ENCODE measurements at places on chromosomes 3 and 15.

GRCh38 chr3:124887177-124887931, at the start of gene ITGB5:
Gene ITGB5 (minus strand): TSS chr3:124887365. CDS start chr3:124887000, 365 bp downstream.
- DNase-seq = no peak

DNA sequence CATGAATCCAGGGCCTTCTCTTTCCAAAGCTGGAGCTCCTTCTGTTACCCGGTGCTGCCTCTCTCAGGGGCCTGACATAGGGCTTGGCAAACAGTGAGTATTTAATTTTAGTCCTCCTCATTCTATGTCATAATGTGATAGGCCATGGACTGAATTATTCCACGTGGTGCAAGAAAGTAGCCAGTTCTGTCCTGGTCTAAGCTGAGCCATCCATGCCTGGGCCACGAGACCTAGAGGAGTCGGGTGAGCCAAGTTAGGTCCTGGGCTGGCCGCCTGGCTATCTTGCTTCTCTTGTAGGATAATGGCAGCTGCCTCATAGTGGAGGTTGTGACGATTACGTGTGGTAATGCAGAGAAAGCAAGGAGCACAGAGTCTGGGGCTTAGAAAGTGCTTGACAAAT, 170.6 kb downstream of the FAM43A start:
- no peak for DNase-seq

- DNase-seq = no peak
These were observed 49.1 kb upstream of the LIMD1 start for GRCh38 chr3:45545476-45545875.

DNA sequence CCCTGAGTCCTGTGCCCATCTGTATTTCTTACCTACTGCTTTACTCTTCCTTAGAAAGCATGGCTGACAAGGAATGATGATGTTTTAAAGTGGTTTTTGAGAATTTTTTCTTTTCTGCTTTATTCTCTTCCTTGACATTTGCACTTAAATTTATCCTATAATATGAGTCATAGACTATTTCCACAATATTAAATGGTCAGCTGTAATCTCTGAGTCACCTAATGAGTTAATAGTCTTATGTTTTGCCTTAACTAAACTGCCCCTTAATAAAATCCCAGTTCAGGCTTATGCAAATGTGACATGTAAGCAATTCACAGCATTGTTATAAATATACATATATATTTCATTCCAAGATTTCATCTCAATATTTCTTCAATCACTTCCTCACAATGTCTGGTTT, 23.8 kb downstream of the MEIS2 start:
- no peak for DNase-seq

DNA sequence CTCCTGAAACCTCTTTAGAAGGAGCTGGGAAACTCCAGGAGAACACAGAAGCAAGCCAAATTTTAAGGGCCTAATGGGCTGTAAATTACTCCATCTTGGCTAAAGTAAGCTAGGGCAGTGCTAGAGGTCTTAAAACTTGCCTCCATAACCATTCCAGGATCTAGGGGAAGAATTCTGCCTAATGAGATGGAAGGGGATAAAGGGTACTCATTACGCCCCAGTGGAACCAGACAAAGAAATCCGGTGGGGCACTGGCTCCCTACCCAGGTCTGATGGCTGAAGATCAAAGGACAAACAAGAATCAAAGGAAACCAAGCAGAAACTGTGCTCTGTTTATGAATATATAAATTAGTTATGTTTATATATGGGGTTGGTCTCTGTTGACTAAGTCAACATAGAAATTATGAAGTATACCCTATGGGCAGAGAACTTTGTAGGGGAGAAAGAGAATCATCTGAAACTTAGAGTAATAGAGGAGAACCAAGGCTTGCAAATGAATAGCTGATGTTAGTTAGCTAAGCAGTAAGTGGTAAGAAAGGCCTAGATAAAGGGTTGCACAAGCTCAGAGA, 57.8 kb downstream of the NCEH1 start:
- DNase-seq = no peak

- DNase-seq = no peak
These were observed 3.0 kb downstream of the BBX start for GRCh38 chr3:107525644-107526305.

- DNase-seq = no peak
These were observed 1.0 kb downstream of the SHOX2 start for GRCh38 chr3:158105119-158105709.

DNA sequence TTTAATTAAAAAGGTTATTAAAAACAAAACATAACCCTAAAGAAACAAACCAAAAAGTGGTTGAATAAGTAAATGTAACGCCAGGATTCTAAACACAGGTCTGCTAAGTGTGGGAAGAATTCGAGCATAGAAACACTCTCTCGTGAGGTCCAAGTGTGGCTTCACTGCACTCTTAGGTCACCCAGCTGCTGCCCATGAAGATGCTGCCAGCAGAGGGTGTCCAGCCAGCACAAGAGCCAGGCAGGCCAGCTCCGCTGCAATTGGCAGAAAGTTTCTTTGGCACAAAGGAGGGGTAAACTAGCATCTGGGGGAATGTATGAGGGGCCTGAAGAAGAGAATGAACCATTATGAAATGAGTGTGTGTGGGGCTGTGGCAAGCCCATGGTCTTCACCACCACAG, 215.7 kb upstream of the FEZF2 start:
- no peak for DNase-seq

GRCh38 chr15:61318301-61318700, 89.2 kb upstream of the RORA start:
- DNase-seq = no peak

- DNase-seq = no peak
These were observed 37.3 kb downstream of the LMCD1 start for GRCh38 chr3:8538913-8539312.

DNA sequence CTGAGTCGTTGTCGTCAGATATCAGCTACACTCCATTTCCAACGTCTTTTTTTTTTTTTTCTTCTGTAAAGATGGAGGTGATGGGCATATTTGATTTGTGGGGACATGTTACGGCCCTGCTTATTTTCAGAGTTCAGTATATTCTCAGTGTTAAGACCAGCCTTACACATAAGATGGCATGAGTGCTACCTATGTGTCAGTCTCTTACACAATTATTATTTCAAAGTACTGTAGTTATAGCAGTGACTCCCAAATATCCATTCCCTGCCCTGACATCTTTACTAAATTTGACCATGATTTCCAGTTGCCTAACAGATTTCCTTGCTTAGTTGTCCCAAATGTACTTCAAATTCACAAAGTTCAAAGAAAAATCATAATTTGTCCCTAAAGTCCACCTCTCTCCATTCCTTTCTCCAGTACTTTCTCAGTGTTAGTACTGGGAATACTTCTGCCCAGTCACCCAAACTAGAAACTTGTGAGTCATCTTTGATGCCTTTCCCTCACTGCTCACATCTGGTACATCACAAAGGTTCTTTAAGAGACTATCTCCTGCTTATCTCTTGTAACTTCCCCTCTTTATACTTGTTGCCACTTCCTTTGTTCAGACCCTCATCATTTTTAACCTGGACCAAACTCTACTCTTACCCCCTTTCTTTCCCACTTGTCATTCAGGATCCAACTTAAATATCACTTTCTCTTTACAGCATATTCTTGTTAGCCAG, 67.0 kb downstream of the ZNF609 start:
- no peak for DNase-seq

DNA sequence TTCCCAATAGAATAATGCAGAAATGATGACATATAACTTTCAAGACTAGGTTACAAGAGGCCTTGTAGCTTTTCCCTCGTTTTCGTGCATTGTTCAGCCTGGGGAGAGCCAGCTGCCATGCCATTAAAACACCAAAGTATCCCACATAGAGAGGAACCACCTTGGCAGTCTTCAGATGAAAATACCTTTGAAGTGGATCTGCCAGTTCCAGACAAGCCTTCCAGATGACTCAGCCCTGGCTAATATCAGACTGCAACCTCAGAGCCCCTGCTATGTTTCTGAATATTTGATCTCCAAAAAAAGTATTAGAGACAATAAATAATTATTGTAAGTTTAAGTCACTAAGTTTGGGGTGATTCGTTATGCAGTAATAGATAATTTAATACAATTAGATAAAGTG, 294.3 kb upstream of the GBE1 start:
- DNase-seq = no peak

GRCh38 chr3:168034152-168034928, 61.4 kb downstream of the GOLIM4 start:
- DNase-seq = no peak

- no peak for DNase-seq
These were observed 929.0 kb downstream of the MCTP2 start for GRCh38 chr15:95160316-95160715.

GRCh38 chr3:78741066-78741645, 1026.6 kb downstream of the ROBO1 start:
- DNase-seq = no peak

DNA sequence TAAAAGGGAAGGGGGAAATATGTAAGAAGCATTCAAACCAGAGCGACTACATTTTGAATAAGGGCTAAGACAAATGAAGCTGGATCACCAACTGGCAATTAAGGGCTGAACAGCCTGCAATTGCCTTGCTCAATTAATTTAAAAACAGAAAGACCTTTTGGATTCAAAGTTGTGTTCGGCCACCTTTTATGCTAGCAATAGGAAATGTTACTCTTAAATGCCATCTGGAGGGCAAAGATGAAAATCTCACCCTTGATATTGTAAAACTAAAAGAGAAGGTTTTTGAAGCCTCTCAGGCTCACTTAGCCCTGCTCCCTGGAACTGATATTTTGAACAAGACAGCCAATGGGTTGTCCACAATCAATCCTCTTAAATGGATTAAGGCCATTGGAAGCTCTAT, 44.2 kb downstream of the ACAD9 start:
- no peak for DNase-seq

DNA sequence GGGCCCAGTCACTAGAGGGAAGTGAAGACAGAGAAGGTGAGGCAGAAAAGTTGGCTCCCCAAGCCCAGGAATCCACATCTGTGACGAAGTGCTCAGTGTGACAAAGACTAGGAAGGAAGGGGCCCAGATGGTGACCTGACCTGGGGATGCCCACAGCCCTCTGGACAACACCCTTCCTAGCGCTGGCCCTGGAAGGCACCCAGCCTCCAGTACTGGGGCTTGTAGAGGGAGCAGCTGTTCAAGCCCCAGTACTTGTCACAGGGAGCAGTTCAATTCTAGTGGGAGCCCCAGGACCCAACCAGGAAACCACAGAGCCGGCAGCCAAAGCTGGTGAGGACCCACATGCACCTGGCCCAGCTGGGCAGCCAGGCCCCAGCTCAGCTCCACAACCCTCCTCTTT, 190.8 kb downstream of the XXYLT1 start:
- DNase-seq = no peak

DNA sequence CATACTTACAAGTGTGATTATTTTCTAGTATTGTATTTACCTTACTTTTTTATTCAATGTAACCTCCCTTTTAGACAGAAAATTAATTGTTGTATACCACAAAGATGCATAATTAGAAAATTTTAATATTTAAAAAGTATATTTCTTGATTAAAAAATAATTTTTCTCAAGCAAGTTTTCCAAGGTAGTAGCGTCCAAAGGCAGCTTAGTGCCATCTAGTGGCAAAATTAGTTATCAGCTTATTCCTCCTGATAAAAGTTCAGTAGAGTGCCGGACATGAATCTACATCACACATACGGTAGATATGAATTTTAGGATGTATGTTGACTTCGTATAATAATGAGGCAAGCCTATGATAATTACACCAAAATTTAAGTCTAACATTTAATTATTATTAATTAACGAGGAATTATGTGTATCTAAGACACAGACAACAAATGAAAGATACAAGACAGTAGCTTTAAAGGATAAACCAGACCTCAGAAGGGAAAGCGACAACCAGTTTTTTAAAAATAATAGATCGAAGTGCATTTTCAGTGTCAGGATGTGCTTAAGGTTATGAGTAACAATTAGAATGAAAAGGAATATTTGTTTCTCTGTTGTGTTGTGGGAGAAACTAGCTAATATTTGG, 405.9 kb downstream of the ROBO1 start:
- DNase-seq = no peak

DNA sequence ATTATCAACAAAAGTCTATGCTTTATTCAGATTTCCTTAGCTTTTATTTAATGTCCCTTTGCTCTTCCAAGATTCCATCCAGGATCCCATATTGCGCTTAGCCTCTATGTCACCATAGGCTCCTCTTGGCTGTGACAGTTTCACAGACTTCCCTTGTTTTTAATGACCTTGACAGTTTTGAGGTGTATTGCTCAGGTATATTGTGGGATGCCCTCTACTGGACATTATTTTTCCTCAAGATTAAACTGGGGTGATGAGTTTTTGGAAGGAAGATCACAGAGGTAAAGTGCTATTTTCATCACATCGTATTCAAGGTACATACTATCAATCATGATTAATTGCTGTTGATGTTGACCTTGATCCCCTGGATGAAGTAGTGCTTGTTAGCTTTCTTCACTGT, 99.1 kb upstream of the SMAD3 start:
- no peak for DNase-seq

- DNase-seq = no peak
These were observed 109.6 kb downstream of the FNDC3B start for GRCh38 chr3:172148702-172149565.
